ENCODE measurements at places on chromosomes 2 and 18. TPM values are rescaled to one million over a fixed set of nuclear protein-coding genes. Genes with fewer than 3 reads are reported as not detected.

DNA sequence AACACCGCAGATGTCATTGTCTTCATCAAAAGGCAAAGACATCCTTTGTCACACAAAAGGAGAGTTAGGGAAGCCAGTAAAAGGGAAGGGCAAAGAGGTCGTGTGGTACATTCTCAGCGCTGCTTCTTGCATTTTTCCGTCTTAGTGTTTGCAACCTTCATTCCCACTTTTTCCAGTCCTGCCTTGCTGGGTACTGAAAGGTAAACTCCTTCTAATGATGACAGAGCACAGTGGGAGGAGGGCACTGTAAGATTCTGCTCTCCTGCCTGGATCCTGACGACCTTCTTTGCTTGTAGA, 424.3 kb upstream of the MEX3C start:
- no peak for DNase-seq

The LONRF2 gene
- 1.3 TPM for total RNA-seq

DNA sequence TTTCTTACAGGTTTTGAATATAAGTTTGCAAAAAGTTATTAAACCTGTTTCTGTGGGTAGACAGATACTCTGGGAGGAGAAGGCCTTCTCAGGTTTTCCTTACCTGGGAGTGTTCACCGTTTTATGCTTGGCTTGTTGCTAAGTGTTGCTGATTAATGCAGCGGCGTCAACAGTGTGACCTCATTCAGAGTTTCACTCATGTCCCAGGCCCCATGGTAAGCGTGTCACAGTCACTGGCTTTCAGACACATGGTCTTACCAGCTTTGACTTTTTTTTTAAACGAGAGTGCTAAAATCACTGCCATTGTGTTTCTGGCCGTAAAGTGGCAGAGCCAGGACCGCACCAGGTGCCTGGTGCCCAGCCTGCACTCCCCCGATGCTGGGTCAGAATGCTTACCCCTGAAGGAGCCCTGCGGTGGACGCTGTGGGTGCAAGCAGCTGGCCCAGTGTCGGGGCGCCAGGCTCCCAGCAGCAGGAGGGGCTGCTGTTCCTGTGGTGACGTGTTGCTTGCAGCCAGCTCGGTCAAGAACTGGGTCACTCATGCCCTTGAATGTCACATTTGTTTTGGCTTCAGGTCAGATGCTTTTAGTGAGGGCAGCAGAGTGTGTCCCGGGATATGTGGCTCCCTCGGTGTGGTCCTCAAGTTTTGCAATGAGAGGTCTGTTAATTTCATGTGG, 3.5 kb downstream of the CAPN10 start:
- DNase-seq, result no peak

DNA sequence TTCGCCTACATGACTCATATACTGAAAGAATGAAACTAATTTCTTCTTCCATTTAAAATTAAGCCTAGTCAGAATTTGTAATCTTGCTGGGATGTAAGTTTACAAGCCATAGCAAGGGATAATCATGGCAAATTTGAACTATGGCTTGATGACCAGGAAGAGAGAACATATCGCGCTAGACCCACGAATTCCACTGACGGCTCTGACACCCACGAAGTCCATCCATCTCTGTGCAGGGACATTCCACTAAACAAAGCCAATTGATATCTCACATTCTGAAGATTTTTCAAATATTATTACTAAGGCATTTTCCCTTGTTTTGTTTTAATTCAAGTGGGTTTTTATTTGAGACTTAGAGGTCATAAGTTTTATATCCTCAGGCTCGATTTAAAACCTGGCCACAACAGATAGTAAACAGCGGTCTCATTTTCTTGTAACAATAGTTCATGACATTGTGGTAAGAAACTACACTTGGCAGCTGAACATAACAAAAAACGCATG, 113.0 kb downstream of the QPCT start:
- no peak for DNase-seq

DNA sequence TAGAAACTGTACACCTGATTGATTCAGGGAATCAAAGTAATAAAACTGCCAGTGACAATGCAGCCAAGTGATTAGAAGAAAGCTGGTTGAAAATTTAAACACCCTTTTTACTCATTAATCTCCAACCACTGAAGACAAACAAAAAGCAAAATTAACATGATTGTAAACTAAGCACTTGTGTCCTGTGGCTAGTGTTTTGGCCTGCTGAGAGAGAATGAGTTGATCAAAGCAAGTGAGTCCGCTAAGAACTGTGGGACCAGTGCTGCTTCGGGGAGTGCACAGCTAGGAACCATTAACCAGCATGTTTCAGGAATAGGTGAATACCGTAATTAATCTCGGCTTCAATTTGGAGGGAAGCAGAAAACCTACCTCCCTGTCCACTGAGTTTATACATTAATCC, 13.6 kb upstream of the PAPOLG start:
- no peak for DNase-seq

The SPHKAP gene
- 0.49 TPM for total RNA-seq

DNA sequence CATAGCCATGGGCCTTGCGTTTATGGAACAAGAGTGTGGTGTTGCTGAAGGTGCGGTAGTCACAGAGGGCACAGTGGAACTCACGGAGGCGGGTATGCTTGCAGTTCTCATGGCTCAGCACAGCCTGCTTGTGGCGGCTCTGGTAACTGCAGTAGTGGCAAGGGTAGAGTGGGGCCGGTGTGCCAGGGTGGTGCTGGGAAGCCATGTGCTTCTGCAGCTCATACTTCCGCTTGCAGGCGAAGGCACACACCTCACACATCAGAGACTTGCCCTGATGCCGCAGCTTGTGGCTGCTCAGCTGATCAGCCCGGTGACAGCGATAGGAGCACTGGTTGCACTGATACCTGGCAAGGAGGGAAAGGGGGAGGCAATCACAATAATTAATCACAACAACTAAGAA, 14.7 kb downstream of the ZNF142 start:
- DNase-seq, result no peak

GRCh38 chr2:168550670-168551069, 94.6 kb downstream of the CERS6 start:
- no peak for DNase-seq

The ANKRD23 gene
- 4.9 TPM for total RNA-seq

DNA sequence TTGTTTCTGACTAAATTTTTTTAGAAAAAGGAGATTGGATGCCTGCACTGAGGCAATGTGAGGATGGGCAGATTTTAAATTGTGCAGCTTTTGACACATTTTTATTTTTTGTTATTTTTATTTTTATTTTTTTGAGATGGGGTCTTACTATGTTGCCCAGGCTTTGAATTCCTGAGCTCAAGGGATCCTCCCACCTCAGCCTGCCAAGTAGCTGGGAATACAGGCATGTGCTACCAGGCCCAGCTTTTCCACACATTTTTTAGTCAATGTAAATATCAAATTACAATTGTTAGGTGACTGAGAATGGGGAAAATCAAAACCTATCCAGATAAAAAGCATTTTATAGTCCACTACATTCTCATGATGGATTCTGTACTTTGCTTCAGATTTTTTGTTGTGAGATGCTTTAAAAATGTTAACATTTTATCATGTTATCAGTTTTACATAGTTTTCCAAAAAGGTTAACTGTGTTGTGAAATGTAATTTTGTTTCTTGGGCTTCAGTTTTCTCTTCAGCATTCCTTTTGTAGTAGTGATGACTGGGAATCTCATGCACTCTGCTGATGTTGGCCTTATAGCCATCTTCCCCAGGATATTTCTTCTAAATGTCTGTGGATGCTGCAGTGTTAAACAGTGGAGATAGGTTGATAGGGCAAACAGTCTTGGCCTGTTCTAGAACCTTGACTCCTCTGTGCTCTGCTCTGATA, 41.4 kb downstream of the PKP4 start:
- no peak for DNase-seq

GRCh38 chr2:240565333-240566202, 2.7 kb upstream of the RNPEPL1 start:
- DNase-seq, result peak; percentile 96

The FSHR gene
- not detected for total RNA-seq

GRCh38 chr2:33366473-33366872, 110.0 kb upstream of the RASGRP3 start:
- DNase-seq, result no peak

GRCh38 chr18:67143028-67143427, 373.5 kb downstream of the DSEL start:
- no peak for DNase-seq

DNA sequence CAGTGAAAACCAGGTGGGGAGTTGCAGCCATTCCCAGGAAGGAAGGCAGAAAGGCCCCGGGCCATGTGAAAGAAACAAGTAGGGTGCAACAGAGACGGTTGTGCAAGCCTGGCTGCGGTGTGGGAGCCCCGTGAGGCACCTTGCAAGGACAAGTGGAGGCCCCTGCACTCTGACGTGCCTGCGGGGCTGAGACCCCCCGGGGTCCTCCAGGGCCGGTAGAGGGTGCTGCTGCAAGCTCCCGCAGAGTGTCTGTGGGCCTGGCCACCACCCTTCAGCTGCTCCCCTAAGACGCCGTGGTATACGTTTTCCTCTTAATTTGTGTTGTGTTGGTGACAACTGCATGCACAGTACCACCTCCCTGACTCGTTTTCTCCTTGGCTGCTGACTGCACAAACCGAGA, 27.4 kb upstream of the MC5R start:
- DNase-seq, result no peak

The MEIS1 gene
- 22.6 TPM for total RNA-seq

The MDH1B gene
- total RNA-seq, result 0.10 TPM
